Breast epithelium (tissue), 4 donors: ENCODE measurements at places on chromosomes 1 and 21. TPM values are rescaled to one million over a fixed set of nuclear protein-coding genes. Genes with fewer than 3 reads are reported as not detected.

GRCh38 chr21:45392573-45392971 lies 12.4 kb upstream of the COL18A1 start:
- no peak overlapping the region for H3K27ac ChIP-seq
- H3K4me1 ChIP-seq: no peaks in the 10 kb centered on the region
- H3K4me3 ChIP-seq: no peak overlapping the region
- no peaks in the 10 kb centered on the region for H3K27me3 ChIP-seq
- no peak for DNase-seq

DNA sequence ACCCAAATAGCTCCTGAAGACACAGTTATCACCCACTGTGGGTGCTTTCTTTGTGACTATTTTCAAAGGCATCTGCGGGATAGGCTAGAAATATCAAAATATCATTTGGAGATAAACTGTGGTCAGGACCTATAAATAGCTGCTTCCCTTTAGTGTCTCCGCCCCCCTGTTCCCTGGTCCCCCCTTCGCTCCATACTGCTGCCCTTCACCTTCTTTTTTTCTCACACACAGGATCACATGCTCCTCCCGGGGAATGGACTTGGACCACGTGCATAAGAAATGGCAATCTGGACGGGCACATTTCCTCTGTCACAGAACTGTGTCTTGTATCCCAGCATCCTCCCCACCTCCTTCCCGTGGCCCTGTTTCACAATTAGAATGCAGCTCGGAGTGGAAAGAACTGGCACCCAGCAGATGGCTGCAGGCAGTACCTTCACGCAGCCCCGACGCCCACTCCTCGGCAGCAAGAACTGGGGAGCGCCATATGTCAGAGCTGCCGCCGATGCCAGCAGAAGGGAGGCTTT lies 68.8 kb upstream of the SSX2IP start:
- H3K4me3 ChIP-seq: peak overlapping the region; percentile 52
- no peak for DNase-seq
- no peaks in the 10 kb centered on the region for H3K27me3 ChIP-seq
- H3K4me1 ChIP-seq: no peaks in the 10 kb centered on the region
- no peak overlapping the region for H3K27ac ChIP-seq

DNA sequence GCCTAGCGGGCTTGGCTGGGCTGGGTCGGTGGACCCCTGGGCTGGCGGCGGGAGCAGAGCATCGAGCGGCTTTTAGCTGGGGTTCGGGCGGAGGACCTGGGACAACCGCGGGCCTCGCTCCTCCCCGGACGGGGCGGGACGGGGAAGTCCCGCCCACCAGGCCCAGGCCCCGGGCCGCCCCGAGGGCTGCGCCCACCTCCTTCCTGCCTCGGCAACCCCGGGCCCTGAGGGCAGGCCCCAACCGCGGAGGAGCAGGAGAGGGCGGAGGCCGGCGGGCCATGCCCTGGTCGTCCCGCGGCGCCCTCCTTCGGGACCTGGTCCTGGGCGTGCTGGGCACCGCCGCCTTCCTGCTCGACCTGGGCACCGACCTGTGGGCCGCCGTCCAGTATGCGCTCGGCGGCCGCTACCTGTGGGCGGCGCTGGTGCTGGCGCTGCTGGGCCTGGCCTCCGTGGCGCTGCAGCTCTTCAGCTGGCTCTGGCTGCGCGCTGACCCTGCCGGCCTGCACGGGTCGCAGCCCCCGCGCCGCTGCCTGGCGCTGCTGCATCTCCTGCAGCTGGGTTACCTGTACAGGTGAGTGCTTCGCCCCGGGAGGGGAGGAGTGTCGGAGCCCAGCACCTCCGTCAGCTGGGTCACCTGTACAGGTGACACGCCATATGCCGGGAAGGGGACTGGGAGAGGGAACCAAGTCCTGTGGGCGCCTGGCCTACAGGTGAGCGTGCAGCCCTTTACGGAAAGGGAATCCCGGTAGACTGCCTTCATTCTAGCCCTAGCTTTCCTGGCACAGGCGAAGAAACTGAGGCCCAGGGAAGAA lies at the start of gene XKR8:
Gene XKR8 (plus strand): TSS at position 182 of the 812 bp plus-strand sequence. CDS start 97 bp downstream, at position 279.
- H3K27ac ChIP-seq: peak within 1 kb of the TSS; percentile 95
- no peaks in the 10 kb centered on the region for H3K27me3 ChIP-seq
- H3K4me1 ChIP-seq: no peaks in the 10 kb centered on the region

The KRTAP10-1 gene
- not detected for total RNA-seq

DNA sequence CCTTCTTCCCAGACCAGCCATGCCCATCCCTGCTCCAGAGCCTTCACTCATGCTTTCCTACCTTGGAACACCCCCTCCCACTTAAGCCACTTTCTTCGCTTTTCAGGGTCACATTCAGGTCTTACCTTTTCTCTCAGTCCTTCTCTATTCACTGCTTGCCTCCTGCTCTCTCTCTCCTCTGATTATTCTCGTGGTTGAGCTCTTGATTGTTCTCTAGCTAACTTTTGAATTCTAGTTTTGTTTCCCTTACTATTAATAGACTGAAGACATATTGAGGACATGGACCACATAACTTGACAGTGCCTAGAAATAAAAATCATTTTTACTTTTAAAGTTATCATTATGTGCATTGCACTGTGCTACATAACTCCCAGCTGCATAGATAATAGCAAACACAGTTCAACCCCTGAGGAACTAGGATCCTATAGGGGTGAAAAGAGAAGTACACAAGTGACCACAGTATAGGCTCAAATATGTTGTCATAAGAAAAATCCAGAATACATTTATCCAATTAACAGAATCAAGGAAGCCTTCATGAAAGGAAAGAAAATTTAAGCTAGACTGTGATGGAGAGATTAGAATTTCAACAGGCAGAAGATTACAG lies 21.5 kb downstream of the INSL5 start:
- H3K4me3 ChIP-seq: no peak overlapping the region
- no peaks in the 10 kb centered on the region for H3K36me3 ChIP-seq
- H3K27me3 ChIP-seq: no peaks in the 10 kb centered on the region
- no peak overlapping the region for H3K27ac ChIP-seq

- no peaks in the 10 kb centered on the region for H3K27me3 ChIP-seq
- peaks cover 7% of the 10 kb centered on the region for H3K4me1 ChIP-seq
- no peak for DNase-seq
- no peak overlapping the region for H3K27ac ChIP-seq
- no peaks in the 10 kb centered on the region for H3K36me3 ChIP-seq
- no peak overlapping the region for H3K4me3 ChIP-seq
These were observed 25.5 kb downstream of the IL10RB start for GRCh38 chr21:33291686-33292085.

The IL20 gene
- total RNA-seq: not detected
